ENCODE measurements at places on chromosomes 3 and 15. TPM values are rescaled to one million over a fixed set of nuclear protein-coding genes. Genes with fewer than 3 reads are reported as not detected.

DNA sequence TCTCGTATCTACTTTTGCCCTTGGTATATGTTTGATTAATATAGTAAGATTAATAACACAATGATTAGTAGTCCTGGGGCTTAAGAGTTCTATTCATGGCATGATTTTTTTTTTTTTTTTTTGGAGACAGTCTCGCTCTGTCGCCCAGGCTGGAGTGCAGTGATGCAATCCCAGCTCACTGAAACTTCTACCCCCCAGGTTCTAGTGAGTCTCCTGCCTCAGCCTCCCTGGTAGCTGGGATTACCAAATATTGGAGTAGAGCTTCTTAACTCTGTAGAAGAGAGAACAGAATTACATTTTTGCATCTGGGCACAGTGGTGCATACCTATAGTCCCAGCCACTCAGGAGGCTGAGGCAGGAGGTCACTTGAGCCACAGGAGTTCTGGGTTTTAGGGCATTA lies 58.9 kb downstream of the RAB7A start:
- no peak for DNase-seq

Gene LTF
- total RNA-seq = 0.40 TPM

Gene PCSK6
- not detected for total RNA-seq

Gene PGBD4
- 2.1 TPM for total RNA-seq

Gene HGD
- total RNA-seq = 0.22 TPM

DNA sequence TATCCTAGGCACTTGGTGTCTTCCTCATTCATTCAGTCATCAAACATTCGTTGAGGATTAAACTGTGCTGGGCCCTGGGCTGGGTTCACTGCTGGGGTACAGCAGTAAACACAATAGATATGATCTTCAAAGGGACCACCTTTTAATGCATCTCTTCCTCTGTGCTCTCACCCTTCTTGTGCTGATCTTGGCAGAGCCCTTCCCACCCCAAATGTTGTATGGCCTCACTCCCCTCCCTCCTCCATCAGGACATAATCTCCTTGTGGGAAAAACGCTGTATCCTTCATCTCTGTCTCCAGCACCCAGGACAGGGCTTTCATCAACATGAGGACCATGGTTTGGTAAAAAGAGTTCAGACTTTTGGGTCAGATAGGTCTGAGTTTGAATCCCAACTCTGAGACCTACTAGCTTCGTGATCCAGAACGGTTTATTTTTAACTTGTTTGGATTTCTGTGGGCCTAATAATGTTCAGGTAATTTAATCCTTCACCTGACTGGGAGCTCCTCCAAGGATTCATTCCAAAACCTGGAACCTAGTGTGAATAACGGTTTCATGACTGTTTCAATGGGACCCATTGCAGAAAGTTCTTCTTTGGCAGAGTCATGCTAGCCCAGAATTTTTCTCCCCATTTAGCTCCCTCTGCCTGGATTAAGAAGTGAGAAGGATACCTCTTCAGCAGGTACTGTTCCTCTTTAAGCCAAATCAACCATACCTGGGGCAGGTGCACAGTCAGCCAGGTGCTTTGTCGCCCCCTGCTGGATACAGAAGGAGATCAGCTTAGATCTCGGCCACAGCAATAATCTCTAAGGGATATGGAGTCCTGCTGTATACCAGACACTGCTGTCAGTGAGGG lies 5.2 kb upstream of the WNT7A start:
- DNase-seq = no peak

DNA sequence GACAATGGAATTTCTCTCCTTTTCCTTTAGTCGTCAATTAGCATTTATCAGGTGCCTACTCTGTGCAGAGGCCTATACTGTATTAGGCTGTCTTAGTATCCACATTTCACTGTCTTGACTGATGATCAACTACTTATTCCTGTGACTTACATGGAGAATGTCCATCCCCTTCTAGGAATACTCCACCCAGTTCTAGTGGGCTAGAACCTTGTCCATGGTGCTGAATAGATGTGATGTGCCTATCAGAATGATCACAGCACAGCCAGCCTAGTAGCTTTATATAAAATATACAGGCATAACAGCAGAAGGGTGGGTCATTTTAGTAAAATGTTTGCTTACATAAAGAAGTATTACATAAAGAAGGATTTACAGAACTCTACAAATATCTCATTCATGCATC lies 621.4 kb downstream of the PDCD6IP start:
- DNase-seq = no peak

- no peak for DNase-seq
Measured at GRCh38 chr3:108022256-108023150, 68.3 kb downstream of the CD47 start.

- no peak for DNase-seq
Measured at GRCh38 chr15:30030345-30030744, 52.4 kb upstream of the GOLGA8J start.

Gene GABRR3
- total RNA-seq = not detected

DNA sequence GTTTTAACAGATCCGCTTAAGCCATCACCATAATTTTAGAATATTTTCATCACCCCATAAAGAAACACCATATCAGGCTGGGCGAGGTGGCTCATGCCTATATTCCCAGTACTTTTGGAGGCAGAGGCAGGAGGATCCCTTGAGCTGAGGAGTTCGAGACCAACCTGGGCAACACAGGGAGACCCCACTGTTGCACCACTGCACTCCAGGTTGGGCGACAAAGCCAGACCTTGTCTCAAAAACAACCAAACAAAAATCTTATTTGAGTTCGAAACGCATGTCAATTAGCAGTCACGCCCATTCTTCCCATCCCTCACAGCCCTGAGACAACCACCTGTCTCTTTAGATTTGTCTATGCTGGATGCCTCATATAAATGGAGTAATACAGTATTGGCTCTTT lies 119.9 kb downstream of the KLF13 start:
- DNase-seq = no peak

GRCh38 chr3:58175187-58175436 lies 35.7 kb downstream of the DNASE1L3 start:
- no peak for DNase-seq

DNA sequence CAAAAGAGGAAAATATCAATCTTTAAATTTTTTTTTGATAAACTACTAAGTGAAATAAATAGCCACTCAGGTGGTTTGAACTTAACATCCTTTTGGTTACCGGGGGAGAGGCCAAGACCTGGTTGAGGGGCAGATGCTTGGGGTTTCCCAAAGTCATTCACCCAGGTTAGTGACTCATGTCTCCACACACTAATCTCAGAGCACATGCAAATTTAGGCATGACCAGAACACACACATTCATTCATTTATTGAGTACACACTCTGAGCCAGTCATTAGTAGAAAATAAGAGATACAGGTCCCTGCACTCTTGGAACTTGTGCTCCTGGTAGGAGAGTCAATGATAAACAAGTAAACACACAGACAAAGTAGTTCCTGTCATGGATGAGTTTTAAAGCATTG lies 7.3 kb downstream of the ILDR1 start:
- DNase-seq = no peak

Gene NLGN1
- 16.6 TPM for total RNA-seq

DNA sequence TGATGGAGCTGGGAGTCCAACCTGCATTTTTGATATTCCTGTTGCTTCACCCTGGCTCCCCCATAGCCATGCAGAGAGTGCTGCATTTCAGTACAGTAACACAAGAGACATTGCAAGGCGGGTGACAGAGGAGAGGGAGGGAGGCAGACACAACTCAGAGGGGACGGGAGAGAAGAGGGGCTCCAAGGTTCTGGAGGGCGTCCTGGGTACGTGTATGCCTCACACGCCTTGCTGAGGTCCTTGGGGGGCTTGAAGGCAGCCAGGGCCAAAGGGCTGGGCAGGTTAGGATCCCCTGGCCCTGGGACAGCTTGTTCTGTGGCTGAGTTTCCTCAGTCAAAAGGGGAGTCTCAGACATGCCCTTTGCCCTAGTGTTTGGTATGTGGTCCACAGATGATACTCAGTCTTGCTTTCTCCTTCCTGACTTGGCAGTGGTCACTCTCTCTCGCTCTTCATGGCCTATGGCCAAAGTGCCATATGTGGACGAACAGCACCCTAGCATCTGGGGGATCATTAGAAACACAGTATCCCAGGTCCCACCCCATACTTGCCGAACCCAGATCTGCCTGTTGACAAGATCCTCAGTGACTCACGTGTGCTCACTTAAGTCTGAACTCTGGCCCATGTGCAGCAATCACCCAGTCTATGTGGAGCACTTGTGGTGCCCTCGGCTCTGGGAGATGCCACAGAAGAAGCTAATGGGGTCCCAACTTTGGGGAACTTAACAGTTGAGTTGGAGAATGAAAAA lies 52.9 kb downstream of the FGD5 start:
- DNase-seq = no peak

- DNase-seq = no peak
Measured at GRCh38 chr15:74725225-74725774, at the start of gene CYP1A1. TSS of gene CYP1A1 (minus strand) at chr15:74725528. CDS start at chr15:74723097, 2,431 bp downstream.

Gene ABI3BP
- total RNA-seq = 26.6 TPM

GRCh38 chr3:16667633-16668032 lies 62.4 kb upstream of the DAZL start:
- no peak for DNase-seq
